Ovary (tissue), 10 donors: ENCODE measurements at places on chromosomes 1 and 21.

GRCh38 chr1:34002810-34003209, 138.9 kb downstream of the HMGB4 start:
- H3K36me3 ChIP-seq, result no peaks in the 10 kb centered on the region
- H3K4me1 ChIP-seq, result no peaks in the 10 kb centered on the region
- H3K27ac ChIP-seq, result no peak overlapping the region
- no peak overlapping the region for H3K4me3 ChIP-seq

GRCh38 chr1:26541431-26541815, 11.9 kb downstream of the RPS6KA1 start:
- peaks cover 3% of the 10 kb centered on the region for H3K4me1 ChIP-seq
- no peak for DNase-seq

DNA sequence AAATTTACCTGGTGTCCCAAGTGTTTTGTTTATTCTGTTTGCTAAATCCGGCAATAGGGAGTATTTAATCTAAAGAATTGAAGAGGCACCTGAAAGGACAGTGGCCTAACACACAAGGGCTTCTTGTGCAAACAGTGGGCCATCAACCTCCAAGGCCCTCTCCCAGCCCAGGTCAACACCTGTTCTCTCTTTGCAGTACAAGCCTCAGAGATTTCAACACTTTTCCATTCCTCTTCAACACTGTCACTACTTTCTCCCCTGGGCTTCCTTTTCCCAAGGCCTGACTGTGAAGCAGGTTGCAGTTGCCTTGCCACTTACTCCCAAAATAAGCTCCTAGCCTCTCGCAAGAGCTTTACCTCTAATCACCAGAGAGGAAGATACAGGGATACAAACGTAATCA, 3.2 kb upstream of the SNAPIN start:
- H3K36me3 ChIP-seq, result no peaks in the 10 kb centered on the region
- peaks cover 2% of the 10 kb centered on the region for H3K4me1 ChIP-seq
- no peak overlapping the region for H3K27ac ChIP-seq
- DNase-seq, result no peak
- no peaks in the 10 kb centered on the region for H3K27me3 ChIP-seq

GRCh38 chr1:192706936-192707335, 71.0 kb downstream of the RGS13 start:
- H3K36me3 ChIP-seq, result no peaks in the 10 kb centered on the region
- no peak for DNase-seq
- no peak overlapping the region for H3K4me3 ChIP-seq
- H3K27me3 ChIP-seq, result no peaks in the 10 kb centered on the region
- no peaks in the 10 kb centered on the region for H3K4me1 ChIP-seq

- no peaks in the 10 kb centered on the region for H3K4me1 ChIP-seq
- no peak overlapping the region for H3K27ac ChIP-seq
- H3K36me3 ChIP-seq, result no peaks in the 10 kb centered on the region
- no peak overlapping the region for H3K4me3 ChIP-seq
- H3K27me3 ChIP-seq, result no peaks in the 10 kb centered on the region
Observed at GRCh38 chr1:107533436-107533835, 392.6 kb downstream of the NTNG1 start.

DNA sequence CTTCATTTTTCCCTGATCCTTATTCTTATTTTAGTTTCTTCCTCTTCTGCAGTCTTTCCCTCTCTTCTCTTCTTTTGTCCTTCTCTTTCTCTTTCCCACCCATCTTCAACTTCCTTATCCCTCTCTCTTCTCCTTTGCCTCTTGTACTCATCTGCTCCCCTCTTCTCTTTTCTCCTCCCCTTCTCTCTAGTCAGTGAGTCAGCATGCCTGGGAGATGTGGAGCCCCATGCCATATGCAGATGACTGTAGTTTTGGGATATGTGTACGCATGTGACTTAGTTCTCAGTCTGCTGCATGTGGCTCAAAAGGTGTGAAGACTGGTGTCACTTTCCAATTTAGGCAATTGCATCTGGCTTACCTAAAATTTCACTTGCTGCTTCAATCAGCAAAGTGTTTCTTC, 10.4 kb downstream of the DNAJC6 start:
- no peak overlapping the region for H3K27ac ChIP-seq
- no peaks in the 10 kb centered on the region for H3K4me1 ChIP-seq
- no peak overlapping the region for H3K4me3 ChIP-seq
- no peaks in the 10 kb centered on the region for H3K27me3 ChIP-seq
- DNase-seq, result no peak

DNA sequence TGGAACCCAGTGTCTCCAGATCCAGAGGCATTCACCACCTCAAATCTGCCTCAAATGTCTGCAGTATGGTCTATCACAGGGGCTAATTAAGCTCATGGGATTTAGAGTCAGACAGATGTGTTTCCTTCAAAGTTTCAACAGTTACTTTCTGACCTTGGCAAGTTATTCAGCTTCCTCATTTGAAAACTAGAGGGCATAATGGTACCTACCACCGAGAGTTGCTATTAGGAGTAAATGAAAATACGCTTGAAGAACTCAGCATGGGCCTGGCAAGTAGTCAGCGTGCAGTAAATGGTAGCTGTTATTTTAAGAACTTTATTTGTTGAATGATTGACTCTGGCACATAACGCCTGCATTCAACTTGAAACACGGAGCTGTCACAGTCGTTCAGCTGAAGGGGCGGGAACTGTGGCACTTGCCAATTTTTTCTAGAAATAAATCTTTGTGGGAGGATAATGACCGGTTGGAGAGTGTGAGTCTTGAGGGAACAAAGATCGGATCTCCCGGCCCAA, 1.2 kb upstream of the CAP1 start:
- no peaks in the 10 kb centered on the region for H3K27me3 ChIP-seq
- no peak for DNase-seq
- H3K4me1 ChIP-seq, result peaks cover 2% of the 10 kb centered on the region
- no peaks in the 10 kb centered on the region for H3K36me3 ChIP-seq
- H3K27ac ChIP-seq, result peak overlapping the region; percentile 89
- peak overlapping the region; percentile 99 for H3K4me3 ChIP-seq

DNA sequence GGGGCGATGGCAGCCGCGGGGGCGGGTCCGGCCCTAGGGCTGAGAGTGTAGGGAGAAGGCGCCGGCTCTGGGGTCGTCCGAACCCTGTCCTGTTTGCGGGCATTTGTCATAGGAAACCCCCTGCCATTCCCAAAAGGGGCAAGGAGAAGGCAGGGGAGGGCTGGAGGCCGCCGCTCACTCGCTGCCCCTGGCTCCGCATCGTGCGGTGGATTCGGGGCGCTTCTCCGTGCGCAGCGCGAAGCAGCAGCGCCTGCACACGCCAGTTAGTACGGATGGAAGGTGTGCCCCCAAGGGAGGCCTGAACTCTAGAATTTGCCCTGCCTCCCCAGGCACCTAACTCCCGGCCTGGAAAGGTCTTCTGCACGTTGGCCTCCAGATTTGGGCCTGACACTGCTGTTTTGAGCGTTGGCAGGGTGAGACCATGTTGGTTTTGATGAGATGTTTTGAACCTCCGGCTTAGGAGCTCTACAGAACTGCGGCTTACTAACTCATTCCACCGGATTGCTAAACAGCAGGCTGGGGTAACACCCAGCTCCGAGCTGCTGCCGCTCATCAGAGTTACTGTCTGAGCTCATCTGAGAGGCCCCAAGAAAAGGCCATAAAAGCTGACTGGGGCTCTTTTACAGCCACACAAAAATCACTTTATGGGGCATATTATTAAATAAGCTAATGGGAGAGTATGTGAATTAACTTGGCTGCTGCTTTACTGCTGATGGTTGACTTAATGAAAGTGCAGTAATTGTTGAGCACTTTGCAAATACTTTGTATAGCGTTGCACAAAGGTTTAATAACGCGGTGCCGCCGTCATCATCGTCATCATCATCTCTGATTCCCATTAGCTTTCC, 987 bp downstream of the GPR137B start:
- H3K27ac ChIP-seq, result no peak overlapping the region
- DNase-seq, result no peak
- H3K27me3 ChIP-seq, result no peaks in the 10 kb centered on the region

GRCh38 chr1:33147997-33148314, 33.9 kb downstream of the TRIM62 start:
- H3K27me3 ChIP-seq, result no peaks in the 10 kb centered on the region
- no peak for DNase-seq
- no peak overlapping the region for H3K4me3 ChIP-seq

DNA sequence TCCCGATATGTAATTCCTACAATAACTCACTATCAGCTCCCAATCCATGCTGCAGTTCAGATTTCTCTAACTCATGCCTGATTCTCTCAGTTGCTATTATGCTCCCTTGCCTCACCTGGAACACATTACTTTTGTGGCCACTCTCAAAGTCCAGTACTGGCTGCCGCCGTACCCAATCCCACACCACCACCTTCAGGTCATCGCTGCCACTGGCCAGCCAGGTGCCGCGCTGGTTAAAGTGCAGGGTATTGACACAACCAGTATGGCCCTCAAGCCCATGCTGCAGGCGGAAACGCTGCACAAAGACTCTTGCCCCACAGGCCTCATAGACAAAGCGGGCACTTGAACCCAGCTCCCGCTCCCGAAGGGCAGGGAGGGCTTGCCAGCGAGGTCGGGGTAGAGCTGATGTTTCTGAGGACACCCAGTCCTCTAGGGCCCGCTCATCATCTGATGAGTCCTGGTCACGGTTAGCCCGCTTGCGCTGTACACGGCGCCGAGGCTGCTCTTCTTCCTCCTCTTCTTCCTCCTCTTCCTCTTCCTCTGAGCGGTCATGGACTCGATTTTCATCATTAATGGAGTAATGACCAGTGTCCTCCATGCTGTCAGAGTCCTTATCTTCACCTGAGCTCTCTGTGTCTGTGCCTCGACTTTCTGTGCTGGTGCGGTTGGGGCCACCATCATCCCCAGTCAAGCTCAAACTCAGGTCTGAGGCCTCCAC, 22.6 kb downstream of the DCAF8 start:
- no peak overlapping the region for H3K27ac ChIP-seq
- no peaks in the 10 kb centered on the region for H3K27me3 ChIP-seq
- DNase-seq, result no peak
- H3K4me1 ChIP-seq, result no peaks in the 10 kb centered on the region
- H3K36me3 ChIP-seq, result no peaks in the 10 kb centered on the region
- no peak overlapping the region for H3K4me3 ChIP-seq

- no peak overlapping the region for H3K4me3 ChIP-seq
- H3K27ac ChIP-seq, result no peak overlapping the region
- DNase-seq, result no peak
- H3K36me3 ChIP-seq, result no peaks in the 10 kb centered on the region
- no peaks in the 10 kb centered on the region for H3K27me3 ChIP-seq
- no peaks in the 10 kb centered on the region for H3K4me1 ChIP-seq
Observed at GRCh38 chr1:201212056-201212455, 21.4 kb downstream of the IGFN1 start.

DNA sequence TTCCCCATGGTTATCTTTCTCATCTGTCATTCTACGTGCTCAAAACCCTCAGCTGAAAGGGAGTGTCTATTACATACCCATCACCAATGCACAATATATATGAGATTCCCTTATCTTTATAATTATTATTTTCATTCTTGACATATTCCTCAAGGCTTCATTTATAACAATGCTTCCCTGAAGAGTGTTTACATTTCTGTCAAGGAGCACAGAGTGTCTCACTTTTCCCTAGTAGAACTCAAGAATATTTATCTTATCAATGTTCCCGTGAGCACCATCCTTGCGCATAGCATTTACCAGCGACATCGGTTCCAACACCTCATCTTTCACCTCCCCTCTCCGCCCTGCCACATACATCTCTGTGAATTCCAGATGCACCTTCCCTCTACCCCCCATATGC, 250.6 kb downstream of the PLA2G4A start:
- H3K36me3 ChIP-seq, result no peaks in the 10 kb centered on the region
- no peaks in the 10 kb centered on the region for H3K27me3 ChIP-seq
- no peak for DNase-seq
- no peak overlapping the region for H3K27ac ChIP-seq

DNA sequence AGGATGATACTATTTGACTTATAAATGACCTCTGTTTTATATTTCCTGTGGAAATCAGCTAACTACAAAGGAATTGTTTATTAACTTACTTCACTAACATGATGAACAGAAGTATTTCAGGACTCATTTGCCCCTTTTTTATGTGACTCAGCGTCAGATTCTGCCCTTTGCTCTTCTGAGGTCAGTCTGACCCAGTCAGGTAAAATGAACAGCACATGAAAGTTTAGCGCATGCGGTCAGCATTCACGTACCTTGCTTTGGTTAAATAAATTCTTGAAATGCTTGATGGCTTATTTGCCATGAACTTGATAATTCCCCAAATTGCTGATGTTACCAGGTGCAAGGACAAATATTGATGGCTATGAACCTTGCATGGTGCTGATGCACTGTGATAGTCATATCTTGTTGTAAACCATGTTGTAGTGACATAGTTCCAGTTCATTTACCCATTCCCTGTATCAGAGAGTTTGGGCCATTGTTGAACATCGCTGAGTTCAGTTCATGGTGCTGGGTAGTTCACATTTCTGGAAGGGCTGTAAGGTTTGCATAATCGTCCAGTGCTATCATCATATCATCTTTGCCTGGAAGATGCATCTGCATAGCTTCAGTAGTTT, 133.4 kb downstream of the NFIA start:
- no peak for DNase-seq
- H3K27me3 ChIP-seq, result no peaks in the 10 kb centered on the region
- no peaks in the 10 kb centered on the region for H3K36me3 ChIP-seq
- H3K27ac ChIP-seq, result no peak overlapping the region
- H3K4me3 ChIP-seq, result no peak overlapping the region

- H3K4me1 ChIP-seq, result peaks cover 10% of the 10 kb centered on the region
- peak; percentile 32 for DNase-seq
- H3K36me3 ChIP-seq, result no peaks in the 10 kb centered on the region
- peak overlapping the region; percentile 82 for H3K27ac ChIP-seq
- peak overlapping the region; percentile 76 for H3K4me3 ChIP-seq
- no peaks in the 10 kb centered on the region for H3K27me3 ChIP-seq
Observed at GRCh38 chr1:113929750-113930498, 800 bp downstream of the HIPK1 start.

GRCh38 chr1:90277270-90277669, 282.4 kb downstream of the ZNF326 start:
- H3K4me1 ChIP-seq, result no peaks in the 10 kb centered on the region
- H3K36me3 ChIP-seq, result no peaks in the 10 kb centered on the region
- no peaks in the 10 kb centered on the region for H3K27me3 ChIP-seq

DNA sequence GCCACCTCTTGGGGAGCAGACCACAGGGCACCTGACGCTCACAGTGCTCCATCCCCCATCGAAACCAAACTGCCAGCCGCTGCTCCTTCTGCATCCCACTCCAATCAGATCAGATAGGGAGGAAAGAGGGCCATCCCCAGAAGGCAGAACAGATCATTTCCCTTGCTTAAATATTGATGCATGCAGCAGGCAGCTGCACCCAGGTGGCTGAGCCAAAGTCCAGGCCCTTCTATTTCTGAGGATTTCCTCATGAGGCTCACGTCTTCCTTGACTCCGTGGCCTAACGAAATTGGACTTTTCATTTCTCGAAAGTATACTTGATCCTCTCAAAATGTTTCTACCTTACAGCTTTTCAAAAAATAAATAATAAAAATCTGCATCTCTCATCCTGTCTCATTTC, 239.2 kb downstream of the ATG4C start:
- H3K27me3 ChIP-seq, result no peaks in the 10 kb centered on the region
- H3K36me3 ChIP-seq, result no peaks in the 10 kb centered on the region
- no peak overlapping the region for H3K4me3 ChIP-seq
- no peak overlapping the region for H3K27ac ChIP-seq
- no peak for DNase-seq
- no peaks in the 10 kb centered on the region for H3K4me1 ChIP-seq

GRCh38 chr1:221907166-221907932, 165.5 kb upstream of the DUSP10 start:
- H3K27ac ChIP-seq, result no peak overlapping the region
- H3K4me3 ChIP-seq, result no peak overlapping the region
- no peaks in the 10 kb centered on the region for H3K4me1 ChIP-seq
- no peak for DNase-seq

GRCh38 chr1:200282497-200283122, 127.2 kb downstream of the ZNF281 start:
- DNase-seq, result no peak
- no peaks in the 10 kb centered on the region for H3K27me3 ChIP-seq
- no peaks in the 10 kb centered on the region for H3K4me1 ChIP-seq
- no peak overlapping the region for H3K27ac ChIP-seq
- no peak overlapping the region for H3K4me3 ChIP-seq
